ENCODE measurements at places on chromosomes 12 and 14.

GRCh38 chr14:23385642-23386265, 8.9 kb downstream of the CMTM5 start:
- no peak for DNase-seq

DNA sequence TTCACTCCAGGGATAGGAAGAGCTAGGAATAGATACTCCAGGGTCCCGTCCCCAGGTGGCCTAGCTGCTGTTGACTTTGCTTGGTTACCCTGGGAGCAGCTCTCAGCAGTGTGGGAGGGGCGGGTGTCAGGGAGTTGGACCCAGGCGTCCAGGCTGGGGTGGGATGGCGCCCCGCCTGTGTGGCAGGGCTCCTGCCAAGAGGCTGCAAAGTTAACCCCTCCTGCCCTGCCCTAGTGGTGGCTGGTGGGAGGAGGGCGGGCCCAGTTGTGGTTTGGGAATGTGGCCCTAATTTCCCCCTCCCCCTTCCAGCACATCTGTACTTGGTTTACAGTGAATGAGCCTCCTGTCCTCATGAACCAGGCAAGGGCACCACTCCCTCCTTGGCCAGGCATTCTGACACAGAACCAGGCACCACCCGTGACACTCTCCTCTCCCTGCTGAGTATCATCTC, 1.7 kb upstream of the RARG start:
- no peak for DNase-seq

- DNase-seq, result no peak
These were observed 4.4 kb downstream of the ARHGEF25 start for GRCh38 chr12:57615637-57616036.

DNA sequence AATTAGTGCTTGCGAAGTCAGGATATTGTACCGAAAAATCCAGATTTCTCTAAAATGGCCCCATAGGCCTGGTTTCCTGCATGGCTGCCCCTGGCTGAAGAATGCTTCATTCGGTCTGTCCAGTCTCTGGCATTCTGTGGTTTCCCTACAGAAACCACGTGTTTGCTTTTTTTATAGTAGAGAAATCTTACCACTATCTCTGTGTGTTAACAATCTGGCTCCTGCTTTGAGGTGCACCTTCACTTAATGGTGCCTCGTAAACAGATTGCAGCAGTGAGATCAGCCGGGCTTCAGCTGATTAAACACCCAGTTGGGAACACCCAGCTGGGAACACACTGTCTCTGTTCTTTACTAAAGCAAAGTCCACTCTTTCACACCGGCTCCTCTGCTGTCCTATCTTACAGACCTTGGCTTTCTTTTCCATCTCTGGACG, 6.7 kb upstream of the DNAAF2 start:
- no peak for DNase-seq

GRCh38 chr14:19878029-19878642, 3.2 kb downstream of the OR4K2 start:
- DNase-seq, result no peak

DNA sequence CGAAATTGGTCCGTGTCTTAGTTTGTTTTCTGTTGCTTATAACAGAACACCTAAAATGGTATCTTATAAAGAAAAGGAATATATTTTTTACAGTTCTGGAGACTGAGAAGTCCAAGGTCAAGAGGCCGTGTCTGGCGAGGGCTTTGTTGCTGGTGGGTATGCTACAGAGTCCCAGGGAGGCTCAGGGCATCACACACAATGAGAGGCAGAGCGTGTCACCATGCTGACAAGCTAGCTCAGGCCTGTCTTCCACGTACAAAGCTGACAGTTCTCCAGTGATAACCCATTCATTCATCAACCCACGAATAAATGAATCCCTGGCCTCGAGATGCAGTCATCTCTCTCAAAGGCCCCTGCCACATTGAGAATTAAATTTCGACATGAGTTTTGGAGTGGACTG, 56.7 kb upstream of the AEBP2 start:
- no peak for DNase-seq

- no peak for DNase-seq
These were observed 68.5 kb downstream of the AEBP2 start for GRCh38 chr12:19507823-19508222.

DNA sequence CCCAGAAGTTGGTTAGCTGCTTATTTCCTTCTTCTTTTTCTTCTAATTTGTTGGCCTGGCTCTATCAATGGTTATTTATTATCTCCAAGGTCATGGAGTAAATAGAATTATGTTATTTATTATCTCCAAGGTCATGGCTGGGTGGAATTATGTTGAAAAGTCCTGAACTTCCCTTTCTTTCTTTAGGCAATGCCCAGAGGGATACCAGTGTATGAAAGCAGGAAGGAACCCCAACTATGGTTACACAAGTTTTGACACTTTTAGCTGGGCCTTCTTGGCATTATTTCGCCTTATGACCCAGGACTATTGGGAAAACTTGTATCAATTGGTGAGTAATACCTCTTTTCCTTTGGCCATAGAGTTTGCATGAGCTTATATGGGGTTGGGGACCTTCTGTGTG, 111.6 kb downstream of the SCN8A start:
- DNase-seq, result no peak

DNA sequence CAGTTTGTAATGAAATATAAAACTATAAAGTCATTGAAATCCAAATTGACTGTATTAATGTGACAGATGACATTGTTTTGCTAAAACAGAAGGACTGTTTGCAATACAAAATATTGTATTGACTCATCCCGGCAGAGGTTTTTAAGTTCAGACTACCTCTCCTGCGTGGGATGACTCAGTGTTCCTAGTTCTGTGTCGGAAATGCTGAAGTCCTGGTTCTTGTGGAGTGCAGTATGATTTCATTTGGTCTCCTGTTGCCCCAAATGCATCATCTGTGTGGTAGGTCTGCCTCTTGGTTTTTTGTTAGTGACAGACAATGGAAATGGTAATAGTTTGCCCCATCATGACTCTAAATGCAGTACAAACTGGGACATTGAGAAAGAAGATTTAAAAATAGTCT, 27.8 kb downstream of the PELI2 start:
- no peak for DNase-seq

- no peak for DNase-seq
These were observed 129.2 kb downstream of the PCNX1 start for GRCh38 chr14:71036433-71036832.

GRCh38 chr14:78790271-78790670, 620.1 kb downstream of the NRXN3 start:
- DNase-seq, result no peak

DNA sequence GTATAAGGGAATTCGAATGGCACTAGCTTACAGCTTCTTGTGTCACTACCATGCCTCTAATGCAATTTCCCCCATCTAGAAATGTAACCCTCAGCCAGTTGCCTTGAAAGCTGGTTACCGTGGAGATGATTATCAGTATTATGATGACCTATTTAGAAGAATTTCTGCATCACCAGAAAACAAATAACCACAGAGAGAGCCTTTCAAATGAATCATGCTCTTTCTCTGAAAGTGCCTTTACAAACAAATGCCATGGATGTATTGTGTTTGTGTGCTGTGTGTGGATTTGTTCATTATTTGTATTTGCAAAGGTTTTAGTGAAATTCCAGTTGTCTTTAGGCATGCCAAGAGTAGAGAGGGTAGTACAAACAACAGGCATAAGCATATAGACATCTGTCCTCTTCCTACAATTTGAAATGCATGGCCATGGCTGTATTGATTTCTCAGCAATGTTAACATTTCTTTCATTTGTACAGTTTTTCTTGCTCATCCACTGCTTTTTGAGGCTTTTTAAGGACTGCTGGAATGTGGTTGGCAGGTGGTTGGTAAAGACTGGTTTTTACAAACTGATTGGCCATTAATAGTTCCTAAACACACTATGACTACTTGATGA, 266.5 kb downstream of the PAWR start:
- DNase-seq, result no peak

GRCh38 chr14:80787876-80788275, 153.7 kb downstream of the CEP128 start:
- no peak for DNase-seq

DNA sequence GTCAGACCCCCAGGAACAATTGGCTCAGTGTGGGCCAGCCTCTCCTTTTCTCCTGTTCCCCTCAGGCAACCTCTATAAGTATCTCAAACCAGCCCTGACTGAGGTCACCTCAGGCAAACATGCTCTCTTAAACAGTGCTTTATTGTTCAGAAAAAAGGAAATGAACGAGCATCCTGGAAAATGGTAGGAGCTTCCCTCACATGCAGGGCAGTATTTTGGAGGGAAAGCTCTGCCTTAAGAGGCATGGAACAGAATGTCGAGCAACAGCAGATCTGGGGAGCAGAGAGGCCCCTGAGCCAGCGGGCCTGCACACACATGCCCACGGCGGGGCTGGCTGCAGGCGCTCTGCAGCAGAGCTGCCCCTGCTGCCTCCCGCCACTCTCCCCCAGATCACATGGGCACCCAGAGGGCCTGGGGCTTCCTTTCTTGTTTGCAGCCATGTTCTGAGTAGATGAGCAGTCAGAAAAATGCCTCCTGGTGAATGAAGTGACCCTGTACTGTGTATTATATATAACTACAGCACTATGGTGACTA, 42.0 kb downstream of the MOK start:
- DNase-seq, result no peak

- DNase-seq, result no peak
These were observed 163.5 kb upstream of the NEDD1 start for GRCh38 chr12:96743606-96744005.

DNA sequence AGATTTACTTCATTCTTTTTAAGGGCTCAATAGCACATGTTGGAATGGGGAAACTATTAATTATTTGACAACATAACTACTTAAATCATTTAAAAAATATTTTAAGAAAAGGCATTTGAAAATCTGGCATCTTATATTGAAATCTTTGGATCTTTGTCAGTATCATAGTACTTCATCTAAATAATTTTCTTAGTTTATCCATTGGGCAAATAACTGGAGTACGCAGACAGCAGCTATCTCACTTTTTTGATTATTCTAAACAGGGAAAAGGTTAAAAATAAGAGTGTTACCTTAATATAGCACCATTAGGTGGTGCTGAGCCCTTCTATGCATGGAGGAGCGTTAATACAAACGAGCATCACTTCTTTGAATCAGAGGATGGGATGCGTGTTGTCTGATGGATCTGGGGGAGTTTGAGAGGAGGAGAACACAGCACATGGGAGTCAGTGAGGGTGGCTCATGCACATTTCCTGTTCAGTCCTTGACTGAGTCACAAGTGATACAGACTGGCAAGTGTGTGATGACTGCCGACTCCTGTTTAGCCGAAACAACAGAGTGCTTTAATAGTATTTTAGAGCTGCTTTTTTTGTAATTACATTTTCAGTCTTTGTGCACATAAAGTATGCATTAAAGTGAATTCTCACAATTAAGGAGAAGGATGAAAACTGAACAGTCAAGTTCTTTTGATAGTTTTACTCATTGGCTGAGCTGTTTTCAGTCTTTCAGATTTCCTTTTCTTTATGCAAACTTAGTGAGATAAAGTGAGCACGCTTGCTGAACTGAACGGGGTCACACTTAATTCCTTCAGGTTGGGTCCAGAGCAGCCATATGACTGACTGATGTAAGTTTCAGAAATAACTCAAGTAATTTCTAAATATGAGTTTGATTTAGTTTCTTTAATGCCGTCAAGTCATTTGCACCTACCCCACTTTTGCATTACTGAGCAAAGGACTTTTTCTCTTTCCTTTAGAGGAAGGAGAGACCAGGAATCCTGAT, 92.7 kb downstream of the DIP2B start:
- no peak for DNase-seq

DNA sequence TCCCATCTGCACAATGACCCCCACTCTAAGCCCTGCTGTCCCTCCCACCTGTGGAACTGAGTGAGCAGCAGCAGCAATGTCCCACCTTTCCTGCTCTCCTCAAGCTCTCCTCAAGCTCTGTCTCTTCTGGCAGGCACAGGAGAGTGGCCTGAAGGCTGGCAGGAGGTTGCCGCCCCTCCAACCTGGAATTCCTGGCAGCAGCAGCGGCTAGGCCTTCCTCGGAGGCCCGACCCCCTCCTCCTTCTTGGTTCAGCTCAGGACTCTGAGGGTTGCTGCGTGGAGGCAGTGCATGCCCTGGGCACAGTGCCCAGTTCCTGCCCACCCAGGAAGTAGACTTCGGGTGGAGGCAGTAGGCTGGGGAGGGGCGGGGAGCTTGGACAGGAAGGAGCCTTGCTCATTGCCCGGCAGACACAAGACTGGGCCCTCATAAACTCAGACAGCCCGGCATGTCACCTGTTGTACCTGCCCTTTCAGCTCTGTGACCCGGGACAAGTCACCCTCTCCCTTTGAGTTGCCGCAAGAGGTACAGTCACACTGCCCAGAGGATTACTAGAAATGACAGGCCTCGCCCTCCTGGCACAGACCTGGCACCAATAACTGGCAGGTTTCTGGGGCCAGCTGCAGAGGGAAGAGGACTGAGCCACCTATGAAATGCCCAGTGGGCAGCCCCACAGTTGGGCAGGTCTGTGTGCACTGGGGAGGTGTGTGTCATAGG, 2.1 kb upstream of the SERPINA1 start:
- no peak for DNase-seq

- no peak for DNase-seq
These were observed 8.6 kb downstream of the ISCU start for GRCh38 chr12:108570743-108571608.

DNA sequence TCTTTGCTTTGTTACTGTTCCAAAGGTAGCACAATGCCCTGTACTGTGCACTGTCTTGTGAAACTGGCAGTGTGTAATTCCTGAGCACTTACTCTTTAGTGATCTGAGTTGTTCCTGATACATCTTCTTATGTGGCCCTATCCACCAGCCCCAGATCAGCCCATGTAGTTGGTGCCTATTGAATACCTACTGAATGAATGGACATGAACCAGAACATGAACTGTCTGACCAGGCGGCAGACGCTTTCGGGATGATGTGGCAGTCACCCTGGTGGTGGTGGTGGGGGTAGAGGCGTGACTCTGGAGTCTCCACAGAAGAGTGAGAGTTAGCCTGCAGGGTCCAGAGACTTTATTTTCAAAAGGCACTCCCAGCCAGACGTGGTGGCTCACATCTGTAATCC, 46.6 kb upstream of the PAPOLA start:
- no peak for DNase-seq

GRCh38 chr12:11765421-11765816, 115.9 kb downstream of the ETV6 start:
- no peak for DNase-seq

DNA sequence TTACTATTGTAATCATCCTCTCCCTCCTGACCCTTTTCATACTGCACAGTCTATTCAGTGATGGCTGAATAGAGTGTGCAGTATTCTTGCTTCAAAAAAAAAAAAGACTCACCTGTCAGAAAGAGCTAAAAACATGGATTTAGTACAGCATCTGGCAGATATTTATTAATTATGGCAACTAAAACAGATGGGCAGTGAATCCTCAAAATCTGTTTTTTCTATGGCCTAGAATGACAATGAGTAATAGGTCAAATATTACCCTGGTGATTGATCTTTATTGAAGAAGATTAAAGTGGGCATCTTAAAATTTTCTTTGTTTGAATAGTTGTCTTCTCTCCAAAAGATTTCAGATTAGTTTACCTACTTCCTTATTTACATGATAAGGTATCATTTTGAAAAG, 543.6 kb downstream of the FOXG1 start:
- DNase-seq, result no peak

GRCh38 chr12:67765776-67766766, 117.5 kb downstream of the DYRK2 start:
- DNase-seq, result no peak

GRCh38 chr12:17793854-17794253, 296.1 kb downstream of the RERGL start:
- DNase-seq, result no peak

- DNase-seq, result peak; percentile 57
These were observed 42.5 kb downstream of the SMIM41 start for GRCh38 chr12:52121824-52122539.

GRCh38 chr14:61691495-61691894, 3.8 kb upstream of the HIF1A start:
- no peak for DNase-seq
